Nasal cavity respiratory epithelium epithelial cell of viscerocranial mucosa (primary cell): ENCODE measurements at places on chromosomes 13 and 19. TPM values are rescaled to one million over a fixed set of nuclear protein-coding genes. Genes with fewer than 3 reads are reported as not detected.

Gene GRIN2D
- total RNA-seq, result under 0.01 and 0.07 TPM in 2 replicates

Gene PVR
- 158 and 166 TPM in 2 replicates for total RNA-seq

Gene ZNF555
- total RNA-seq, result 7.2 and 8.8 TPM in 2 replicates

Gene XPO4
- 32.8 and 34.0 TPM in 2 replicates for total RNA-seq

Gene GARIN5A
- 0.68 and 1.4 TPM in 2 replicates for total RNA-seq

Gene ZSWIM9
- total RNA-seq, result 1.7 and 4.1 TPM in 2 replicates

Gene CDC16
- 34.2 and 77.3 TPM in 2 replicates for total RNA-seq

Gene KLK2
- total RNA-seq, result not detected in 2 replicates

Gene CEACAM20
- not detected in 2 replicates for total RNA-seq

Gene PLEKHJ1
- 45.3 and 58.1 TPM in 2 replicates for total RNA-seq

Gene SPART
- 63.9 and 123 TPM in 2 replicates for total RNA-seq

Gene ZIM2
- total RNA-seq, result not detected in 2 replicates

Gene ZNF793
- total RNA-seq, result 2.7 and 7.0 TPM in 2 replicates

Gene ACP4
- not detected in 2 replicates for total RNA-seq

Gene KANK3
- 0.57 and 1.7 TPM in 2 replicates for total RNA-seq

Gene KLK11
- 17.4 and 29.0 TPM in 2 replicates for total RNA-seq

Gene IGFL2
- 2.4 TPM in 1 of 2 replicates, not detected in the other for total RNA-seq

Gene GFY
- total RNA-seq, result not detected in 2 replicates

Gene CCDC61
- total RNA-seq, result 4.9 and 12.3 TPM in 2 replicates

Gene ELF1
- total RNA-seq, result 84.8 and 111 TPM in 2 replicates

Gene LGI4
- total RNA-seq, result not detected in 2 replicates

Gene CEACAM3
- 0.07 TPM in 1 of 2 replicates, not detected in the other for total RNA-seq

Gene COMP
- 0.07 TPM in 1 of 2 replicates, not detected in the other for total RNA-seq

Gene CLDND2
- not detected in 2 replicates for total RNA-seq

Gene RBM26
- 20.8 and 27.6 TPM in 2 replicates for total RNA-seq

Gene SELENOV
- total RNA-seq, result not detected in 2 replicates

Gene ZIC2
- total RNA-seq, result not detected in 2 replicates
